T-helper 17 cell (primary cell): ENCODE measurements at places on chromosomes 6 and 20. TPM values are rescaled to one million over a fixed set of nuclear protein-coding genes. Genes with fewer than 3 reads are reported as not detected.
A peak's percentile ranks its signal among the peaks of the same experiment; 100 is the strongest.

DNA sequence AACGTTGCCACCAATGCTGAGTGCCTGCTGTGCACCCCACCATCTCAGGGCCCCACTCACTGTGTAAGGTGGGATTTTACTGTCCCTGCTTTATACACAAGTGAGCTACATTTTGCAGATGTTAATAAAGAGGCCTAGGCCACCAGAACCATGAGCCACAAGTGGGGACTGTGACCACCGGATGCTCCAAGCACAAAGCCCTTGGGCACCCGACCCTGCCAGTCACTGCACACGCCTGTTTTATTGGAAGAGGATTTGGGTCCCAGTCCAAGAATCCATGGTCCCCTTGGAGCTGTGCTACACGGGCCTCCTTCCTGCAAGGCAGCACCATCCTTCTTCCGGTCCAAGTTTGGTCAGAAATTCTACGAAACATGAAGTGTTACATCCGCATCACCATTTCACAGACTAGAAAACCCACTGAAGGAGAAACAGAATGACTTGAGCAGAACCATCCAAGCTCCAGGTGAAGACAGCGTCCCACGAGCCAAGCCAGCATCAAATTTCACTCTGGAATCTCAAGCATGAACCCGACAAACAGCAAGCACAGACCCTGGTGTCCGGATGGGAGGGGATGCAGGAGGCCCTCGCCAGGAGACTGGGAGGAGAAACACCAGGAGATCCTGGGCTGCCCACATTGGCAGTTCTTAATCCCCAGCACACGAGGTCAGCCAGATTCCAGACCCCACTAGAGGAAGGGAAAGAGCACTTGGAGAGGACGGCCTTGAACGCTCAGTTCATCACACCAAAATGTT, 226.9 kb downstream of the DLL1 start:
- DNase-seq: no peak

MCCD1 gene
- not detected for total RNA-seq

DNA sequence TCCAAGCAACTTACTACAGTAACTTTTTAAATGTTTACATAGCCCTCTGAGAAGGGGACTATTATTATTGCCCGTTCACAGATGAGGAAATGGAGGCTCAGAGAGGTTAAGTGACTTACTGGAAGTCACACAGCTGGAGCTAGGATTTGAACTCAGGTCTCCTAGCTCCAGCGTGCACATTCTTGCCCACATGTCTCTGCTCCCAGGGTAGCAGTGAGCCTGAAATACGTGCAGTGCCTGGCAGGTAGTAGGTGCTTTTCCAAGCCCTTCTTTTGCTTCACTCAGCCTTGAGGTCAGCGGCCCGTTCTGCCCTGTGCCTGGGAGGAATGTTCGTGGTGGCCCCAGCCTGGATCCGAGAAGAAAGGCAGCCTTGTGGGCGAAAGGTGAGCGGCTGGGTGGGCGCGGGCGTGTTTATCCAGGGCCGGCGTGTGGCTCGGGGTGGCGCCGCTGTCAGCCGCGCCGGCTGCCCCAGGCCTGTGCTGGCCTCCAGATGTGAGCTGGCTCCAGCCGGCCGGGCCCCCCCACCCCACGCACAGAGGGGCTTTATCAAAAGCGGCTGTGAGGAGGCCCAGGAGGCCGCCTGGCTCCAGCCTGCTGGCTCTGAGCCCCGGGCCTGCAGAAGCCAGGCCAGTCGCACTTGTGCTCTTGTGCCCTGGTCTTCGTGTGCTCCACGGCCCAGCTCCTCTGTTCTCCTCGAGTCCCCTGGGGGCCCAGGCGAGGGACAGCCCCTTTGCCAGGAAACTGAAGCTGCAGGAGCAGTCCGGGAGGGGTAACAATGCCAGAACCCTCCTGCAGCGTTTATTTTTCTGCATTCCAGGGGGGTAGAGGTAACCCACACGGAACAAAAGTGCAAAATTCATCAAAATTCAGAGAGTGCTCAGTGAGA, 58.1 kb downstream of the UBE2V1 start:
- DNase-seq: no peak

COX4I2 gene
- not detected for total RNA-seq

GRCh38 chr6:115934829-115935228, 125.9 kb downstream of the FRK start:
- DNase-seq: no peak

TAAR6 gene
- total RNA-seq: not detected

GRCh38 chr20:14723614-14724013, 386.2 kb upstream of the FLRT3 start:
- no peak for DNase-seq

MARCKS gene
- total RNA-seq: 0.68 TPM

GRCh38 chr6:108765495-108765894, 82.7 kb upstream of the ARMC2 start:
- no peak for DNase-seq

DNA sequence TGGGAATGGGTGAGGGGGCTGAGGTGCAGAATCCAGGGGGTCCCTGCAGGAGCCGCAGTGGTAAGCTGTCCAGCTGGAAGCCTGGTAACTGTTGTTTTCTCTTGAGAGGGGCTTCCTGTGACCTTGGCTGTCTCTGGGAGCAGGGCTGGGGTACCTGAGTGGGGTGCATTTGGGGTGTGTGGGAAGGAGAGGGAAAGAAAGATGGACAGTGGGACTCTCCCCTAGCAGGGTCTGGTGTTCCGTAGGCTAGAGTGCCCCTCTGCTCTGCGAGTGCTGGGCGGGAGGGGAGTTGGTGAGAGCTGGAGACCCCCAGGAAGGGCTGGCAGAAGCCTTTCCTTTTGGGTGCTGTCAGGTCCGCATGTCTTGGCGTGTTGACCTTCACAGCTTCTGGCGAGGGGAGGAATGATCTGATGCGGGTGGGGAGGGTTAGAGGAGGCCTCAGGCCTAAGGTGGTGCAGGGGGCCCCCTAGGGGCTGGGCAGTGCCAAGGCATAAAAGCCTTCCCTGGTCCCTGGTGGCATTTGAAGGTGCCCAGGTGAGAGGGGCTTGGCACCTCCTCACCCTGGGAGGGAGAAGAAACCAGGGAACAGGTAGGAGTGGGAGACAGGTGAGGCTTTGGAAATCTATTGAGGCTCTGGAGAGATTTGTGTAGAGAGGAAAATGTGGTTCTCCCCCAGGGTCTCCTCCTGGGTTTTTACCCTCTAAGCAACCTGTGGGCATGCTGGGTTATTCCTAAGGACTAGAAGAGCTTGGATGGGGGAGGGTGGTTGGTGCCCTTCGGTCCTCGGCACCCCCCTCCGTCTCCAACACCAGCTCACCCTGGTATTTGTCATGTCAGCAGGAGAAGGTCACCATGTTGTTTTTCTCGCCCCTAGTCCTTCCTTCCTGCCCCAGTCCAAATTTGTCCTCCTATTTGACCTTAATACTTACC, 3.3 kb downstream of the VEGFA start:
- DNase-seq: peak; percentile 37

GRCh38 chr6:3318226-3318625, 59.5 kb downstream of the PSMG4 start:
- DNase-seq: no peak

HSPA1L gene
- total RNA-seq: 3.4 TPM

GRCh38 chr6:14883921-14884320, 361.9 kb upstream of the JARID2 start:
- DNase-seq: no peak

CAGE1 gene
- 0.57 TPM for total RNA-seq

ANKS1A gene
- 9.6 TPM for total RNA-seq

KHDC1L gene
- total RNA-seq: not detected

NUS1 gene
- 21.9 TPM for total RNA-seq

DNA sequence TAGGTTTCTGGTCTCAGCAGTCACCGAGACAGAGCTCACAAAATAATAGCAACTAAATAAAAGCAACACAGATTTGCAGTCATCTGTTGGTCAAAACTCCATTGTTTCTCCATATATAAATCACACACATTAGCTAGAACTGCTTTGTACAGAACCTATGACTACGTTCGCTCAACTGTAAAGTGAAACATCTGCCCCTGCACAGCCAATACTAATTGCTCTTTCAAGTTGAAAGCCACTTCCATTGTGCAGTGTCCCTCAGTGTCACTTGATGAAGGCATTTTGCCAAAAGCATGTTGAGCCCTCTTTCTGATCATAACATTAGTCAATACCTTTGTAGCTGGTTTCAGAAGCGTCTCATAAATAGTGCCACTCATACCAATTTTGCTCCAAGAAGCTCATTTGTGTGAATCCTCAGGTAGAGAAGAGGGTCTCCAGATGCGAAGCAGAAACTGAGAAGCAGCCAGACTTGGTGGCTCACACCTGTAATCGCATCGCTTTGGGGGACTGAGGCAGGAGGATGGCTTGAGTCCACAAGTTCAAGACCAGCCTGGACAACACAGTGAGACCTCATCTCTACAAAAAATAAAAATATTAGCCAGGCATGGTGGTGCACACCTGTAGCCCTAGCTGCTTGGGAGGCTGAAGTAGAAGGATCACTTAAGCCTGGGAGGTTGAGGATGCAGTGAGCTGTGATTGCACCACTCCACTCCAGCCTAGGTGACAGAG, 68.9 kb downstream of the PERP start:
- DNase-seq: no peak

CCN5 gene
- not detected for total RNA-seq

DNA sequence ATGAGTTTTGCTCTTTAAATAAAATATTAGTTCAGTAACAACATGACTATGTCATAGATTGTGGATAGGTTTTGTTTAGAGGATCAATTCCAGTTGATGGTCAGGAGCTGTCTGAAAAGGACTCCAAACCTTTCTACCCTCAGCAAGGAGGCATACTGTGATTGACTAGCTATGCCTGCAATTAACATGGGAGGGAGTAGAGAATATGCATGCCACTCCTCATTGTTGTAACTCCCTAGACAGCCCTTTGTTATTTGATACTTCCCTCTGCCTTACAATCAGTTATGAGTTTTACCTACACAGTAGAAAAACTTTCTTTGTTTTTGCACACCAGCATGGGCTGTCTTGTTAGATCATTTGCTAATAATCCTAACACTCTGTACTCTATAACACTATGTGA, 1418.5 kb downstream of the KHDRBS2 start:
- DNase-seq: no peak

GRCh38 chr6:108897371-108897770, 49.1 kb downstream of the ARMC2 start:
- DNase-seq: no peak

DNA sequence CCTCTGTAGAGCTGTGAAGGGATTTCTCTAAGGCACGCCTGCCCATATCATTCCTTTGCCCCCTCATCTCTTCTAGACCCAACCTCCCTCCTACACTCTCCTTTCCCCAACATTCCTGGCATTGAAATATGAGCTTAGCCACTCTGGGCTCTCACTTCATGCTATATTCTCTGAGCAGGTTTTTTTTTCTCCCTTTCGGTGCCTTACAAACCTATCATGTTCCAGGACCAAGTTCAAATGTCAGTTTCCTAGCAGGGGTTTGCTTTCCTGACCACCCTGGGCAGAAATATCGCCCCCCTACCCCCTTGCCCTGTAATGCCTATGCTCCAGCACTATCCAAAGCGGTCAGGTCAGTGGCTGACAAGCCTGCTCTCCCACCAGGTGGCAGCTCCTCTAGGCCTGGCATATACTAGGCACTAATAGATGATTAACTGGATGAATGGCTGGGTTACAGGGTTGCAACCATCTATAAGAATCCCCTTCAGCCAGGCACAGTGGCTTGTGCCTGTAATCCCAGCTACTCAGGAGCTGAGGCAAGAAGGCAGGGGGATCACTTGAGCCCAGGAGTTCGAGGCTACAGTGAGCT, 25.7 kb upstream of the AAR2 start:
- no peak for DNase-seq

TRIM39 gene
- 41.4 TPM for total RNA-seq

DNA sequence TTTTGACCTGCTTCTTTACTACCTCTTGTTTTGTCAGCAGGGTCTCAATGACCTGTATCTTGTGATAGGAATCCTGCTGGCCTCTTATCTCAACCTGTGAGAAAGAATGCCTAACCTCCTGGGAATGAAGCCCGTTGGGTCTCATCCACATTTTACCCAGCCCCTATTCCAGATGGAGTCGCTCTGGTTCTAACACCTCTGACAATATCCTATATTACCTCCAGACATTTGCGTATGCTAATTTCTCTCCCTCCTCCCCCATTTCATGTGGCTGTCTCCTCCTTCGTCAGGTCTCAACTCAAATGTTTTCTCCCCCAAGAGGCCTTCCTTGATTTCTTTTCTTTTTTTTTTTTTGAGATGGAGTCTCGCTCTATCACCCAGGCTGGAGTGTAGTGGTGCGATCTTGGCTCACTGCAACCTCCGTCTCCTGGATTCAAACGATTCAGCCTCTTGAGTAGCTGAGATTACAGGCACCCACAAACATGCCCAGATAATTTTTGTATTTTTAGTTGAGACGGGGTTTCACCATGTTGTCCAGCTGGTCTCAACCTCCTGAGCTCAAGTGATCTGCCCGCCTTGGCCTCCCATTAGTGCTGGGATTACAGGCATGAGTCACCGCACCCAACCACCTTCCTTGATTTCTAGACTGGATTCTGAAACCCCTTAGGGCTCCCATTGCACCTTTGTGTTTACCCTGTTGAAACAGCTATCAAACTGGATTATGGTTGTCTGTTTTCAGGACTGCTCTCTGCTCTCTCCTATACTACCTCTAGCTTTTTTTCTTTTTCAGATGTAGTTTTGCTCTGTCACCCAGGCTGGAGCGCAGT, 49.5 kb upstream of the B4GALT5 start:
- DNase-seq: no peak

CDSN gene
- total RNA-seq: not detected

- no peak for DNase-seq
These were observed 4.2 kb upstream of the UBE2J1 start for GRCh38 chr6:89356642-89357170.

GRCh38 chr6:3822747-3823445, 26.3 kb upstream of the FAM50B start:
- DNase-seq: no peak

ABHD16B gene
- not detected for total RNA-seq

- DNase-seq: no peak
These were observed 303.5 kb downstream of the CDH4 start for GRCh38 chr20:61555566-61555965.

- no peak for DNase-seq
These were observed 24.5 kb downstream of the FIG4 start for GRCh38 chr6:109715616-109716015.

FAM217A gene
- not detected for total RNA-seq

PMEPA1 gene
- total RNA-seq: 4.5 TPM

PBOV1 gene
- not detected for total RNA-seq

LRFN2 gene
- not detected for total RNA-seq

- DNase-seq: no peak
These were observed 113.9 kb downstream of the ALDH8A1 start for GRCh38 chr6:134835993-134836392.
